ENCODE measurements at places on chromosomes 7 and 10. TPM values are rescaled to one million over a fixed set of nuclear protein-coding genes. Genes with fewer than 3 reads are reported as not detected.

MKI67 gene
- total RNA-seq: 22.9 TPM

DNA sequence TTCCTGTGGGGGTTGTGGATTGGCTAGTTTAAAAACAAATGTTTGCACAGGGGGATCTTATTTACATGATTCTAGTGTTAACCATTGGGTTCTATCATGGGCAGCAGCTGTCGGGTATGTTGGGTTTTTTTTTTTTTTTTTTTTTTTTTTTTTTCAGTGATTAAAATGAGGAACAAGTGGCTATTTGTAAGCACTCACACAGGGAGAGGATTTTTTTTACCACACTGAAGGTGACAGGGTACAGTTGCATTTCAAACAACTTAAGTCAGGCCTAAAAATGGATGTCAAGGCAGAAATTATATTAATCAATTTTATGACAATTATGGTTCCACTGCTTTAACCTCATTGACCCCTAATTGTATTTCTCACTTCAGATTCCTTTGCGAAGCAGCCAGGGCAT, 92.8 kb downstream of the CD36 start:
- no peak for DNase-seq

- no peak for DNase-seq
Observed at GRCh38 chr7:100745184-100745583, 11.8 kb downstream of the ZAN start.

DOCK1 gene
- total RNA-seq: 25.5 TPM

FBXO24 gene
- total RNA-seq: 0.20 TPM

- DNase-seq: no peak
Observed at GRCh38 chr7:157977306-157977705, 610.3 kb downstream of the PTPRN2 start.

MYL10 gene
- total RNA-seq: not detected

DNA sequence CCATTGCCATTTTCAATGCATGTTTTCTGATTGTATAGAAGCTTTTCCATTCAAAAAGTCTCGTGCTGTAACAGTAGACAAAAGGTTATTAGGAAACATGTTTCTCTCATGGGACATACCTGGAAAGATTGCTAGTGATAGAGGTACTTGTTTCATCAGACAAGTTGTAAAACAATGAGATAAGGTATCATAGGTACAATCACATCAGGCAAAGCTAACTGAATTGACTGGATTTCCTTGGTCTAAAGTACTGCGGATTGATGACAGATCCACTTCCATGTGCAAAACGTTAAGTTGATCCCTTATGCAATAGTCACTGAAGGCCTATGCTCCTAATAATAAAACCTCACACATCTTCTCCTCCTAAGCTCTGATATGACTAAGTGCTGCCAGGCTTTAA, 6.5 kb upstream of the RNF32 start:
- DNase-seq: no peak

GRCh38 chr7:81036057-81036456, 117.2 kb upstream of the SEMA3C start:
- DNase-seq: no peak

DNA sequence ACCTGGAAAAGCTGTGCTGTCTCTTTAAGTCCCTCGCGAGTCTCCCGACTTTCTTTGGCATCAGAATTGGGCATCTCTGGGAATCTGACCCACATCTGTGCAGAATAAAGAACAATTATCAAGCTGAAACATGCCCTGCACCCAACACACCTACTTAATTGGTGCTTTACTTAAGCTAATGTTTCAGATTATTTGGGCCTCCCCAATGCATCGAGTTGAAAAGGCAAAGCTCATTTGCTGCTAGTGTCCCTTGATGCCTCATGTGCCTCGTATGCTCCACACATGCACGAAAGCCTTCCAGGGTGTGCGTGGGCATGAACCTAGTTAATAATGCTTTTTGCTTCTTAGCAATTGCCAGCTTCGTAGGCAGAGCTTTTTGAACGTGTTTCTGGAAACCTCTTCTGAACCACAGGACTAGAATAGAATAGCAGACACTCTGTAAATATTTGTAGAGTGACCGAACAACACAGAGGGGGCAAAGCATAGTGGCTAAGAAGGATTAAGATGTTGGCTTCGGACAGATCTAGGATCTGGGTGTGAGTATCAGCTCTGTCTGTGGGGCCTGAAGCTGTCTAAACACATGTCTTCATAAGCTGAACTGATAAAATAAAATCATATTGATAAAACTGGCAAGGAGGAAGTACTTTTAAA, 26.7 kb upstream of the FGFR2 start:
- DNase-seq: no peak

DNA sequence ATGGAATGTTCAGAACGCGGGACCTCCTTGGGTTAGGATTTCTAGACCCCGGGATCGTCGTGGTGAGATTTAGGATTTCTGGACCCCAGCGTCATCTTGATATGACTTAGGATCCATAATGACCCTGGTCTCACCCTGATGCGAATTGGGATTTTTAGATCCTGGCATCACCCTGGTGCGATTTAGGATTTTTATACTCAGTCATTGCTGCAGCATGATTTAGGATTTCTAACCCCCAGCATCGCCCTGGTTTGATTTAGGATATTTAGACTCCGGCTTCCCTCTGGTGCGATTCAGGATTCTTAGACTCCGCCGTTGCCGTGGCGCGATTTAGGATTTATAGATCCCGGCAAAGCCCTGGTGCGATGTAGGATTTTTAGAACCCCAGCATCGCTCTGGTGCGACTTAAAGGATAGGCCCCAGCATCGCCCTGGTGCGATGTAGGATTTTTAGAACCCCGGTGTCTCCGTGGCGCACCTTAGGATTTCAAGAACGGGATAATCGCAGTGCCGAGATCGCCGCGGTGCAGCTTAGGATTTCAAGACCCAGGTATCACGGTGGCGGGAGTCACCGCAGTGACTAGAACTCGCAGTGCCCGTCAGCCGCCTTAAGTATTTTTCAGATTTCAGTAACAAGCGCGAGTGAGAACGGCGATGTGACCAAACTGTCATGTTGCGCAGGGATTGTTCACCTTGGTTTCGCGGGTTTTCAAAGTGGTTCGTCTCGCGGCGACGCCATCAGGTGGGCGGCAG, 814 bp downstream of the MEST start:
- DNase-seq: no peak

AKR1C4 gene
- total RNA-seq: 0.28 TPM

- no peak for DNase-seq
Observed at GRCh38 chr10:126387041-126387921, 996 bp downstream of the ADAM12 start.

- peak; percentile 97 for DNase-seq
Observed at GRCh38 chr7:79452032-79452494, 1.4 kb downstream of the MAGI2 start.

ADRA2A gene
- not detected for total RNA-seq

CELF2 gene
- not detected for total RNA-seq

SGPL1 gene
- total RNA-seq: 25.0 TPM

DNA sequence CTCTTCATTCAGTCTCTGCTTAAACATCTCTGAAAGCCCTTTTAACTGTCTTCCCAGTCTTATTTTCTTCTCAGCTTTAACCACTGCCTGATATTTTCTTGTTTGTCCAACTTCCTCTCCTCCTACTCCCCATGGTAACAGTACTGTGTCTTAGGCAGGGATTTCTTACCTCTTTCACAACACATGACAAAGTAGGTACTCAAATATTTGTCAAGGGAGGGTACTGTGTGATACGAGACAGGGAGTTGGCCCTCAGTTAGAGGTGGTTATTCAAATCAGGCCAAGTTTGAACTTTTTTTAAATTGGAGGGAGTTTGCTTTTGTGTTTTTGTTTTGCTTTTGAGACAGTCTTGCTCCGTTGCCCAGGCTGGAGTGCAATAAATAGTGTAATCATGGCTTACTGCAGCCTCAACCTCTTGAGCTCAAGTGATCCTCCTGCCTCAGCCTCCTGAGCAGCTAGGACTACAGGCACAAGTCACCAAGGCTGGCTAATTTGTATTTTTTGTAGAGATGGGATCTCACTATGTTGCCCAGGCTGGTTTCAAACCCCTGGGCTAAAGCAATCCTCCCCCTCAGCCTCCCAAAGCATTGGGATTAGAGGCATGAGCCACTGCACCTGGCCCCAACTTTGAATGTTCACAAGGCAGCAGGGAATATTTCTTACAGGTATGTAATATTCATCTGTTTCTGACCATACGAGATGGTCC, 2.5 kb upstream of the KPNA7 start:
- peak; percentile 88 for DNase-seq

DNA sequence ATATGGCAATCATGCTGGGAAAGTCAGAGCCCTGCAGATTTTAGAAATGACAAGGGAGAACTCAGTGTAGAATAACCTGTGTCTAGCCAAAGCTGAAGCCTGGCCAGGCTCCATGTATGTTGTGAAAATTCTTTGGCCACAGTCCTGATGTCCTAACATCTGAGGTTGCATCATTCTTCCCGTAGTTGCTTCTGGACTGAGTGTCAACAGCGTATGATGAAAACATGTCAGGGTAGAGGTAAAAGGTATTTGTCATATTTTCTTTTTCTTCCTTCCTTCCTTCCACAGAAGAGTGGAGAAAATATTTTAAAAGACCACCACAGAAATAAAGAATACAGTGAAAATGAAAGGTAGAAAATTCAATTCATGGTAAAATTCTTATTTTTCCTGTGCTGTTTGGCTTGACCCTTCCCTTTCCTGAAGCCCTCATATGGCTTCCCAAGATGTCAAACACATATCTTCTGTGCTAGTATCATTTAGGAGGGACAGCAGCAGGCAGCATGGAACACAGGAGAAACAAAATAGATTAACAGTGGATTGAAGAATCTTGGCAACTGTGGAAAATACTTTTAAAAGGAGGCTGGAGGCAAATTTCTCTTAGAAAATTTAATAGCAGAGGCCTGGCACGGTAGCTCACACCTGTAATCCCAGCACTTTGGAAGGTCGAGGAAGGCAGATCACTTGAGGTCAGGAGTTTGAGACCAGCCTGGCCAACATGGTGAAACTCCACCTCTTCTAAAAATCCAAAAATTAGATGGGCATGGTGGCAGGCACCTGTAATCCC, 18.9 kb upstream of the NRBF2 start:
- DNase-seq: peak; percentile 72

- DNase-seq: no peak
Observed at GRCh38 chr7:113731571-113731970, 187.2 kb downstream of the PPP1R3A start.

VWC2 gene
- total RNA-seq: not detected

DNA sequence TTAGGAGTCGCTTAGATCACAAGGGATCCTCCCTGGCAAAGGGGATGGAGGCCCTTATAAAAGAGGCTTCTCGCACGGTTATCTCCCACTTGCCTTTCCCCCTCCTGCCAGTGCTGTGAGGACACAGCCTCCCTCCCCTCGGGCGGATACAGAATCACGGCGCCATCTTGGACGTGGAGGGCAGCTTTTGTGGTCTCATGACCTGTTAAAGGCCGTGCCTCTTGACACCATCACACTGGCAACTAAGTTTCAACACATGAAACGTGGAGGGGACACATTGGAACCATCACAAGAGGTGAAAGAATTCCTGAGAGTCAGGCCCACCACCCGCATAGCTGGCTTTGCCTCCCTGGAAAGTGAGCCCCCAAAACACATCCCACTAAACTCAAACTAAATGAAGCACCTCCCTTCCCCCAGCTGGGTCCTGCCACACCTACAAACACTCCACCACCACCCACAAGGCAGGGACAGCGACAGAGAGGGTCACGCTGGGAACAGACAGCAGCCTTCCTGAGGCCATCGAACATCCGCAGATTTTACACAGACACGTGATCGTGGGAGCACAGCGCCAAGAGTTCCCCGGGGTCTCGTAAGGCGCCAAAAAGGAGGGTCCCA, 110.6 kb downstream of the TCERG1L start:
- DNase-seq: no peak

- no peak for DNase-seq
Observed at GRCh38 chr10:22761569-22762220, 47.3 kb upstream of the PIP4K2A start.

DNA sequence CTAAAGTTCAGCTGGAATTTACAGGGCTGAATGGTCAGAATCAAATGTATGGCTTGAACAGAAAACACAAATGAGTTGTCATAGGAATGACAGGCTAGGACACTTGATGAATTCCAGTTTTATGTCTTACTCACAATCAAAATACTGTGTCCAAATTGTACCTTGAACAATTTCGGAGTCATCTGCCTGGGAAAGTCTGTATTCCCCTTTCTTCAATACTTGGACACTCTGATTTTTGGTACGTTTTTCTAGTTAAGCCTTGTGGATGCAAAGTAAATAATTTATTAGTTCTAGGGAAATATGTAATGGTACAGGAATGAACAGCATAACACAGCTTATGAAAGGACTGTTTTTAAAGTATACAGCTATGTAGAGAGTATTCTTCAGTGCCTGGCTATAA, 100.4 kb downstream of the ITGB8 start:
- DNase-seq: no peak

OR2A12 gene
- not detected for total RNA-seq

- DNase-seq: no peak
Observed at GRCh38 chr7:81857385-81857784, 87.5 kb upstream of the HGF start.

GRCh38 chr7:98335411-98335977, 54.0 kb downstream of the BRI3 start:
- no peak for DNase-seq
